T-helper 9 cell (primary cell): ENCODE measurements at places on chromosomes 2 and 18.

GRCh38 chr18:6484659-6485058 is 69.9 kb upstream of the L3MBTL4 start:
- DNase-seq: no peak

- DNase-seq: no peak
Observed at GRCh38 chr18:4631239-4631638, 176.1 kb upstream of the DLGAP1 start.

DNA sequence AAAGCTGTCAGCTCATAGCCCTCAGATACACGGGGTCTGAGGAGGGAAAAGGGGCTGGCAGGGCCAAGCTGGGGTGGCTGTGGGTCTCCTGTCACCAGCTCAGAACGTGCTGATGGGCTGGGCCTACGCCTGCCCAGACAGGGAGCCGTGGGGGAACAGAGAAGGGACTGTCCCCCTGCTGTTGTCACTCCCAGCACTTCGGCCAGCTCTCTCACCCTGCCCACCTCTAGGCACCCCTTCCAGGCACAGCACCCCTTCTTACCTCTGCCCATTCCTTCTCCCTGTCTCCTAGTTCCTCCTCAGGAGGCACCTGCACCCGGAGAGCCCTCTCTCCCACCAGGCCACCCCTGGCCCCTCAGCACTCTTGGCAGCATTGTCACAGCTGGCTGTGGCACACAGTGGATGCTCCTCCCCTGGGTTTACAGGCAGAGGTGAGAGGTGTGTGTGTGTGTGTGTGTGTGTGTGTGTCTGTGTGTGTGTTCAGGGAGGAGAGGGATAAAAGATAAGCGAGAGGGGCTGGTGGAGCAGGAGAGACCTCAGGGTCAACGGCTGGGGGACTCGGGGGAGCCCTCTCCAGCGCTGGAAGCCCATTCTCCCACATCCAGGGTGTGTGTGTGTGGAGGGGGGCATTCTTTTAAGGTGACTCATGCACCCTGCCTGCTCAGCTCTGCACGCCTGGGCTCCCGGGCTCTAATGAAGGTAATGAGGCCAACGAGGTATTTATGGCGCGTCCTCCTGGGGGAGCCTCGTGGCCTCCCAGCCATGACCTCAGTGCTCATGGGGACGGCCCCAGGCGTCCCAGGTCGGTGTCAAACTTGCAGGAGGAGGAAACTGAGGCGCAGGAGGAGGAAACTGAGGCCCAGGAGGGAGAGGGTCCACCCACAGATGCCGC is 66.1 kb upstream of the SMAD7 start:
- DNase-seq: no peak

- no peak for DNase-seq
Observed at GRCh38 chr2:228652366-228652765, 470.9 kb upstream of the SPHKAP start.

- no peak for DNase-seq
Observed at GRCh38 chr2:237616734-237617586, 10.4 kb upstream of the LRRFIP1 start.

GRCh38 chr2:203437511-203437910 is 97.6 kb downstream of the RAPH1 start:
- DNase-seq: no peak

DNA sequence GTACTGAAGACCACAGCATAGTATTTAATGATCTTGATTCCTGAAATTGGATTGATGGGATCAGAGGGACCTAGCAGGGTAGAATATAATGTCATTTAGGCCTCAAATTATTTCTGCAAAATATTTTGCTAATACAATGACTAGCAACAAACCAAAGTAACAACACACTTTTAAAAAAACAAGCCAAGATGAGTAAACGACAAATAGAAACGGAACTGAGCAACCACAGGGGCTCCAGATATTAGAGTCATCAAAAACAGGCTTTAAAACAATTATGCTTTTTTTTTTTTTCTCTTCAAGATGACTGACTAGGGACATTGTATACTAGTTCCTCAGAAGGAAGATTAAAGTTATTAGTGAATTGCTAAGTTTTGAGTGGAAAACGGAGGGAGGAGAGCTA is 447.1 kb upstream of the MMADHC start:
- DNase-seq: no peak

DNA sequence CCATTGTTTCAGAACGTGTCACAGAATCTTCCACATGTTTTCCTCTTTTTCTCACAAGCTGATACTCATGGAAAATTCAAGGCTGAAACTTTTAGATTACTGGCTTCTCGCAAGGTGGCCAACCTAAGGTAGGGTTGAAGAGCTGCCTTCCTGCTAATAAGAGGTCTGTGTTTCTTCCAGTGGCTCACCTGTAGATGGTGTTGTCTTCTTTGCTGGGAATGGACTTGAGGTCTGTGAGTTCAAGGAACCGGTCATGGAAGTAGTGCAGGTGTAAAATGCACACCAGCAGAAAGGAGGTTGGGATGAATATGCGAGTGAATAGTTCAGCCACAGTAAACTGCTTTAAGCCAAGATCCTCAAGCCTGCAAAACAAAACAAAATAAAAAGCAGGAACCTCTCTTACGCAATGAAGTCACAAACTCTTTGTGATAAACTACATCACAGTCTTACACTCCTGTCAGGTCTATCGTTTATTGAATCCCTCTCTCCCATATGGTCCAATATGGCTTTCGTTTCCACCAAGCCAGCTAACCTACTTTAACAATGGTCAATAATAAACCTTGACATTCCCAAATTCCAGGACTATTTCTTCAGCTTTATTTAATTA is 258.9 kb downstream of the NAPG start:
- DNase-seq: no peak

DNA sequence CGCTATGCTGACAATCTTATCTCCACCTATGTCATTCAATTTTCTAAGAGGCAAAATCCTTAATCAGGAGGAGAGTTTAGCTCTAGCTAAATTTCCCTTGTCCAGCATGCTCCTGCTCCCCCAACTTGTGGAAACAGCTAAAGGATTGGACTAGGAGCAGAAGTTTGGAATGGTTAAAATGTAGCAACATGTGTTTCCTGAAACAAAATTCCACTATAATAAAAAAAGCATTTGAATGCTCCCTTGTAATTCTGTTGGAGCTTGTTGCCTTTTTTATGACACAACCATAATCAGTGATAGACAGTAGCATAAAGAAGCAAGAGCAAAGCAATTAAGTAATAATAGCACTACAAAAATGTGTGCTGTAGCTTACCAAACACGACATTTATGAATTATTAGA is 6.9 kb downstream of the ACTR3 start:
- no peak for DNase-seq

DNA sequence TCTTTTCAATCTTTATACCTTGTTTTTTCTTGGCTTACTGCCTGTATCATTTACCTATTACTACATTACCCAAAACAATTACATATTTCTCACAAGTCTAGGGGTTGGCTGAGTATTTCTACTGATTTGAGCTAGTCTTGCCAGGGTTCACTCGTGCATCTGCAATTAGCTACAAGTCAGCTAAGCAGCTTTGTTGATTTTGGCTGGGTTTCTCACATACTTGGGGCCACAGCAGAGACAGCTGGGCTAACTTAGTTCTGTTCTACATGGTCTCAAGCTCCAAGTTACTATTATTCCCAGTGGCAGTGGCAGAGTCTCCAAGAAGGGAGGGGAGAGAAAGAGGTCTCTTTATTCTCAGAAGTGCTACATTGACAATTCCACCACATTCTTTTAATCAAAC is 54.7 kb upstream of the SP5 start:
- DNase-seq: no peak

GRCh38 chr2:113060796-113061195 is 1.8 kb downstream of the IL36RN start:
- DNase-seq: no peak
